ENCODE measurements at places on chromosomes 12 and 14.

DNA sequence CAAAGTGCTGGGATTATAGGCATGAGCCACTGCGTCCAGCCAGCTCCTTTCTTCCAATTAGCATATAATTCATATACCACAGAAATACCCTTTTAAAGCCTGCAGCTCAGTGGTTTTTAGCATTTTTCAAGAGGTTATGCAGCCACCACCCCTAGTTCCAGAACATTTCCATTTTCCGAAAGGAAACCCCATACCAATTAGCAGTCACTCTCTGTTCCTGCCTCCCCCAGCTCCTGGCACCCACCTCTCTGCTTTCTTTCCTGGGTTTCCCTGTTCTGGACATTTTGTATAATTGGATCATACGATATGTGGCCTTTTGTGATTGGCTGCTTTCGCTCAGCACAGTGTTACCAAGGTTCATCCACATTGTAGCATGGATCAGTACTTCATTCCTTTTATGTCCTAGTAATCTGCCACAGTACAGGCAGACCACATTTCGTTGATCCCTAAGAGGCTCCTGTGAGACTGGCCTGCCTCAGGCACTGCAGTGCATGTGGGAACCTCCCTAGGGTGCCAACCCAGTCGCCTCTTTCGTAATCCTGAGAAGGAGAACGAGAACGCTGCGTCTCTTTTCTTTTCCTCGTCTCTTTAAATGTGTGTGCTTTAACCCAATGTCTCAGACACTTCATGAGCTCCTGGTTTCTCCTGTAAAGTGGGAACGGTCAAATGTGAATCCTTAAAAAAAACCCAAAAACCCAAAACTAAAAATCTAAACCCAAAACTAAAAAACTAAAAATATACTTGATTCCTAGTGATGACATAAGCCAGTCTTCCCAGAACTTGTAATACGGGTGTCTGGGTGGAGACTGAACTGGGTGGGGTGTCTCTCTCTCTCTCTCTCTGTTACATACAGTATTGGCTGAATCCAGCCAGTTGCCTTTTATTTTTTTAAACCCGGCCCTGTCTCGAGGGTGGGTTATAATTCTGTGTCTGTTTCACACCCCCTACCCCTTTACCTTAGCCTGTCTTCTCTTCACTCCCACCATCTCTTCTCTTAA, 14.7 kb downstream of the AACS start:
- no peak for DNase-seq

- peak; percentile 77 for DNase-seq
Measured at GRCh38 chr14:24481622-24482324, 26.3 kb downstream of the CMA1 start.

DNA sequence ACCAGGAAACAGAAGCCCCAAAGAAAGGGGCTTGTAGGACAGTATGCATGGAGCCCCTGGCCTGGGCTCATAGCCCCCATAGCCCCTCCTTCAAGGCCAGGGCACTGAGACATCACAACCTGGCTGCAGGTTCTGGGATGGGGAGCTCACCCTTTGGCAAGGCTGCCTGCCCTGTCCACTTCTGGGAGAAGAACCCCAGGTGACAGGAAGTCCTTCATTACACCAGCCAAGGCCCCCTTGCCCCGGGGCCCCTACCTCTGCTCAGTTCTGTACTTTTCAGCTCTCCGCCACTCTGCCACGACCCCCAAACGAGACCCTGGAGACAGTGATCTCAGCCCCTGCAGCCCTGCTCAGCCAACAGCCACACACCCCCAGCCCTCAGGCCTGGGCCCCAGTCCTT, 223.2 kb upstream of the RTL1 start:
- DNase-seq: no peak

- no peak for DNase-seq
Measured at GRCh38 chr12:99093166-99093565, 448.1 kb downstream of the APAF1 start.

GRCh38 chr14:31419967-31420318, 407 bp downstream of the HEATR5A start:
- DNase-seq: no peak

DNA sequence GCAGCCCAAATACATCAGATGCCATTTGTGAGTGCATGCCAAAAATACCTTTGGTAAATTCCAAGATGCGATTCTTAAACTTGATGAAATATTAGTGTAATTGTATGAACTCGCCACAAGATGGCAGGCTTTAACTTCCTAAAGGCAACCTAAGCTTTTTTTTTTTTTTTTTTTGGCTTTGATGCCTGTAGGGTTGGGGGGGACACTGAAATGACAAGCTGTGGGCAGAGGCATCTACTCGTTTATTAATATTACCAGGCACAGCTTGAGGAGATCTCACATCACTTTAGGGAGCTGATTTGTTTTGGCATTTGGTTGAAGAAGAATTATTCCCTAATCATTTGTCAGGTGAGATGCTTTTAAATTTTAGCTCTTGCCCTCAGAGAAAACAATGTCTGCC, 126.7 kb upstream of the CCDC196 start:
- peak; percentile 10 for DNase-seq

GRCh38 chr12:32889011-32889760, 7.4 kb downstream of the PKP2 start:
- no peak for DNase-seq

DNA sequence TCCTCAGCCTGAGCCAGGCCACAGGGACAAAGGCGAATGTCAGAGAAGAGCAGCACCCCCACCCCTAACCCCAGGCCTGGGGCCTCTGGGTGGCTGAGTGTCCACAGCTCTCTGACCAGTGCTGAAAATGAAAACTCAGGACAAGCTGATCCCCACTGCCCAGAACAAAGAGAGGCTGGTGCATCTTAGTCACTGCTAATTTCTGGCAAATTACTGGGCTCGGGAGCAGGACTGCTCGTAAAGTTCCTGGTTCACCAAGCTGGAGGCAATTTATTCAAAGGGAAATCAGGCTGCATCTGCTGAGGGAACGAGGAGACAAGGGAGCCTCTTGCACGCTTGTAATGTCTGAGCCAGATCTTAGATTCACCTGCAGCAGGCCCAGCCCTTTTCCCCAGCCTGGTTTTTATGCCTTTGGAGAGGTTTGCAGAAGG, 43.2 kb downstream of the CALM1 start:
- DNase-seq: no peak

DNA sequence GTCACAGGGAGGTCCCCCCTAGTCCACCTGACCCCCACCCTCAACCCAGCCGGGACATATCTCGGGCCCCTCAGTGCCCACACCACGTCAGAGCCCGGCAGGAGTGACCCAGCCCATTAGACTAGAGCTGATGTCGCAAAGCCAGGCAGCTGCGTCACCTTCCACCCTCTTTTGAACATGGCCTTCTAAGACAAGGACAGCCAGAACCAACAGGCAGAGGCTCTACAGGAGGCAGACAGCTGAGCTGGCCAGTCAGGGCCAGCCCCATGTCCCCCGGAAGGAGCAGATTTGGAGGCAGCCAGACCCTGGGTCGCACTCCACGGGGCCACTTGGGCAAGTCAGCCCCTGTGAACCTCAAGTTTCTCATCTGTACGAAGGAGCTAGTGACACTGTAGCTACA, 44.1 kb downstream of the SCARB1 start:
- no peak for DNase-seq

GRCh38 chr12:95459310-95459709, 14.6 kb upstream of the METAP2 start:
- no peak for DNase-seq

DNA sequence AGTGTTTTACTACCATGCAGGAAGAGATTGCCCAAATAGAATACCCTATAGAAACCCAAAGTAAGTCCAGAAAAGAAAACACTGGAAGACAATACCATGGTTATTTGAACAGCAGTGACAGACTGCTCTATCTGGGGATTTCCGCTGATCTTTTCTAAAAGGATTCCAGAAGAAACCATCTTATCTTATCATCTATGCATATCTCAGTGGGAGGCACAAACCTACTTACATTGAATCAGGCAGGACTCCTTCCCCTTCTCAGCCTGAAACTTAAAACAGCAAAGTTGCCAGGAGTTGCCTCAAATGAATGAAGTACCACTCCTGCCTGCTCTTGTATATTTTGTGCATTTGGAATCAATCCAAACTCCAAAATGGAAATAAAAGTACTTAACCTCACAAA, 56.7 kb upstream of the NR2C1 start:
- no peak for DNase-seq

- DNase-seq: peak; percentile 30
Measured at GRCh38 chr12:65823513-65824375, 539 bp upstream of the HMGA2 start.

GRCh38 chr12:460261-461230, 807 bp downstream of the B4GALNT3 start:
- peak; percentile 50 for DNase-seq

- no peak for DNase-seq
Measured at GRCh38 chr14:59566725-59567124, 9.9 kb downstream of the CCDC175 start.

DNA sequence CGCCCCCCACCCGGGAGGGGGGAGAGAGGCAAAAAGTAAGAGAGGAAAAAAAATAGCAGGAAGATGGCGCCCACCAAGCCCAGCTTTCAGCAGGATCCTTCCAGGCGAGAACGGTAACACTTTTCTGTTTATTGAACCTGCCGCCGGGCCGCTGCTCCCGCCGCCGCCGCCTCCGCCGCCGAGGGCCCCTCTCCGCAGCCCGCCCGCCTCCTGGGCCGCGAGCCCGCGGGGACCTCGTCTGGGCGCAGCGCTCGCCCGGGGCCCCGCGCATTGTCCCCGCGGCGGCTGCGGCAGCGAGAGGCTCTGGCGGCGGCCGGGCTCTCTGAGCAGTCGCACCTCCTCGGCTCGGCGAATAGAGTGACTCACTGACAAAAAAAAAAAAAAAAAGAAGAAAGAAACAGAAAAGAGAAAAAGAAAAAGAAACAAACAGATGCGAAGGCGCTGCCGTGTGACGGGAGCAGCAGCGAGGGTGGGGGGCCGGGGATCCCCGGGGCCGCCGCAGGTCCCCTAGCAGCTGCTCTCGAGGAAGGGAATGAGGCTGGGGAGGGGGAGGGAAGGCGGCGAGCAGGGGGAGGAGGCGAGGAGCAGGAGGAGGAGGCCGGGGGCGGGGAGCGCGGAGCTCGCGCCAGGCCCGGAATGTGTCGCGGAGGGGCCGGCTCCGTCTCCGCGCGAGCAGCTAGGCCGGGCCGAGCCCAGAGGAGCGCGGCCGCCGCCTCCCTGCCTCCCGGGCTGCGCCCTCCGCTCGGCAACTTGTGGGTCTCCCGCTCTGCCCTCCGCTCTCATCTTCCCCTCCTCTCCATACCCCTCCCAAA, 781 bp downstream of the NPAS3 start:
- DNase-seq: peak; percentile 36

DNA sequence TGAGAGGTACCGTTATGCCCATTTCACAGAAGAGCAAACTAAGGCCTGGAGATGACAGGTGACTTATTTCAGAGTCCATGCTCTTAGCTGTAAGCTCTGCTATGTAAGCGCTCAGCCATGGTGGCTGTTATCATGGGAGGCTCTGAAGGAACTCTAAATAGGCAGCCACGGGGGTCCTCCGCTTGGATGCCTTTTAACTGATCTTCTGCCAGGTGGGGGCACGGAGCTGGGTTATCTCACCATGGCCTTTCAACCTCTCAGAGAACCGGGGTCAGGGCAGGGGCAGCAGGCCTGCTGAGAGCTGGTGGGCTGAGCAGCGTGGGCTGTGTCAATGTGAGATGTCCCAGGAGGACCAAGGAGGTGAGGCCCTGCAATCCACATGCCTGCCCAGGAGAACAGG, 49.7 kb upstream of the RBM19 start:
- no peak for DNase-seq

DNA sequence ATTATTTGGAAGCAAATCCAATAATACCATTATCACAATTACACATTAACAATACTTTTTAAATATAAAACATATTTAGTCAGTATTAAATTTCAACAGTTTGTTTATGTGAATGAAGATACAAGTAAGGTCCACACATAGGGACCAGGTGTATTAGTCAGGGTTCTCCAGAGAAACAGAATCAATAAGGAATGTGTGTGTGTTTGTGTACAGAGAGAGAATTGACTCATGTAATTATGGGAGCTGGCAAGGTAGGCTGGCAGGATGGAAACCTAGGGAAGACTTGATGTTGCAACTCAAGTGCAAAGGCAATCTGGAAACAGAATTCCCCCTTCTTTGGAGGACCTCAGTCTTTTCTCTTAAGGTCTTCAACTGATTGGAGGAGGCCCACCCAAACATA, 123.2 kb upstream of the OTX2 start:
- DNase-seq: no peak

DNA sequence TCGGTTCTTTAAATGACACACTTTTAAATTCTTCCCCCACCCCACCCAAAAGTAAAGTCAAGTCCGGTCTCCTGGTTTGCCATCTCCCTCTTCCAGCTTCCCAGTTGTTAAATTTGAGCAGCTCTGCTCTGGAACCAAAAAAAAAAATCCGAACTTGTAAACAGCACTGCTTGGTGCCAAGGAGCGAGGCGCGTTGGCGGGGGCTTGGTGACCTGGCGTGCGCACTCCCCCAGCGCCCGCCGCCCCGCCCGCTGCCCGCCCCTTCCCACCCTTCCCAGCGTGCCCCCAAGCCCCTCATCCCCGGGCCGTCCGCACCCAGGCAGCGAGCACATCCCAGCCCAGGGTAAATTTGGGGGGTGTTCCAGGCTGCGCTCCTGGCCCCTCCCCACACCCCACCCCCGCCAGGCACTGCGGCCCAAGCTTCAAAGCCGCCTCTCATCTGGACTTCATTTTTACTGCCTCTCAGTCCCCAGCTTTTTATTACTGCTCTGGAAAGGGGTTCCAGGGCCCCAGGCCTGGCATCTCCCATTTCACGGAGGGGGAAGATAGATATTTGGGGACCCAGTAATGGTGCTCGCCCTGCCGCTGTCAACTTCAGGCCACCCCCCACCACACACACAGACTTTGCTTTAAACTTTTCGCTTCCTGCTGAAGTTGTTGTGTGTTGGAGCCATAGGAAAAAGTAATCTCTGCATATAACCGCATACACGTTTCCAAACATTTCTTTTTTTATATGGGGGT, 11.7 kb upstream of the ITGB7 start:
- peak; percentile 34 for DNase-seq

DNA sequence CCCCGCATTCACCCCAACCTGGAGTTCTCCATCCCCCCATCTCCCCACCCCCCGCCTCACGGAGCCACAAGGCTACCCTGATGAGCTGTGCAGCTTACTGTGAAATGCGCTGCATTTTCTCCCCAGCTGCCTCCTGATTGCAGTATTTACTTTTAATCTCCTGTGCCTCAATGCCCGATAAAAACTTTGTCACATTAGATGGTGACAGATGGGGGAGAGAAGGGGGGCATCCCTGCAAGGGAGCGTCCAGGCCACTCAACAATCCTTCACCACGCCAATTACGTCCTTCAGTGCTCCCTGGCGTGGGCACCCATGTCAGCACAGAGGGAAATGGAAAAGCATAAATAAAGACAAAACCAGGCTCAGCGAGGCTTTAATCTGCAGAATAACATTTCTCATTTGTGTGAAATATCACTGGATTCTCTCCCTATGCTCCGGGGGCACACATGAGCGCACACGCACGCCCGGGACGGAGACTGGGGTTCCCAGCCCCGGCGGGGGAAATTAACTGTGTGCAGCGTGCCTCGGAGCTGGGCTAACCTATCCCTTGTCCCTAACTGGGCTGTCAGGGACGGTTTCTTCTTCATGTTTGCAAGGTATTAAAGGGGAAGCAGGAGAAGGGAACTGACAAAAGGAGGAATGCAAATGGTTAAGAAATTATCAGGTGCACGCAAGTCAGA, 186.7 kb upstream of the VASH1 start:
- no peak for DNase-seq

Measured in activated CD4-positive, alpha-beta T cell treated with anti-CD3 and anti-CD28 coated beads for 48 hours (primary cell).